Fibroblast of skin of scalp (primary cell): ENCODE measurements at places on chromosomes 2 and 18.

DNA sequence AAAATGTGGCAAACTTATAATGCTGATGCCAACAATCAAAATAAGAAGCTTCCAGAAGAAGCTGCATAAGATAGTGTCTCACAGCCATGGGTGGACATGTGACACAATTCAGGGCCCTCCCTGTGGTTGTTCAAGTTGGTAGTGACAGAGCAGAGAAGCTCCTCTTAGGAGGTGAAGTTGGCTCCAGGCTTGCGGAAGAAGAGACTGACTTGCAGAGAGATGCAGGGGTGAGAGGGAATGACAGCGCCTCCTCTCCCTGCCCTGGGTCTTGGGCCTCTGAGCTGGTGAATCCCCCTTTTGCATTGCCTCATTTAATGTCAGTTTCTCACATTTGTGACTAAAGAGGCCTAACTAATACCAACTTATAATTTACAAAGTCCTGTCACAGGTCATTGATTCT lies 23.0 kb upstream of the RHOB start:
- no peak for DNase-seq

- peak; percentile 87 for DNase-seq
Measured at GRCh38 chr2:44120428-44120827, 48.2 kb upstream of the PPM1B start.

- DNase-seq: peak; percentile 18
Measured at GRCh38 chr2:133937669-133938068, 316.2 kb upstream of the MGAT5 start.

DNA sequence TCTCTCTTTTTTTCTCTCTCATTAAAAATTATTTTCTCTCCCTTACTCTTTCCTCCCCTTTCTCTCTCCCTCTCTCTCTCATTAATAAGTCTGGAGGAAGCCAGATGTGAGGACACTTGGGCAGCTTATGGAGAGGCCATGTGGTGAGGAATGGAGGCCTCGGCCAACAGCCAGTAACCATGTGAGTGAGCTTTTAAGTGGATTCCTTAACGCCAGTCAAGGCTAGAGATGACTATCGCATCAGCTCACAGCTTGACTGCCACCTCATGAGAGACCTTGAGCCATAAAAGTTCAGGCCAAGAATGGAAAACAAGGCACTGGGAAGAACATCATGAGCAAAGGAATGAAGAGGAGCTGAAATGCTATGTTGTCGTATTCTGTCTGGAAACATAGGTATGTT lies 39.1 kb downstream of the ETAA1 start:
- no peak for DNase-seq

DNA sequence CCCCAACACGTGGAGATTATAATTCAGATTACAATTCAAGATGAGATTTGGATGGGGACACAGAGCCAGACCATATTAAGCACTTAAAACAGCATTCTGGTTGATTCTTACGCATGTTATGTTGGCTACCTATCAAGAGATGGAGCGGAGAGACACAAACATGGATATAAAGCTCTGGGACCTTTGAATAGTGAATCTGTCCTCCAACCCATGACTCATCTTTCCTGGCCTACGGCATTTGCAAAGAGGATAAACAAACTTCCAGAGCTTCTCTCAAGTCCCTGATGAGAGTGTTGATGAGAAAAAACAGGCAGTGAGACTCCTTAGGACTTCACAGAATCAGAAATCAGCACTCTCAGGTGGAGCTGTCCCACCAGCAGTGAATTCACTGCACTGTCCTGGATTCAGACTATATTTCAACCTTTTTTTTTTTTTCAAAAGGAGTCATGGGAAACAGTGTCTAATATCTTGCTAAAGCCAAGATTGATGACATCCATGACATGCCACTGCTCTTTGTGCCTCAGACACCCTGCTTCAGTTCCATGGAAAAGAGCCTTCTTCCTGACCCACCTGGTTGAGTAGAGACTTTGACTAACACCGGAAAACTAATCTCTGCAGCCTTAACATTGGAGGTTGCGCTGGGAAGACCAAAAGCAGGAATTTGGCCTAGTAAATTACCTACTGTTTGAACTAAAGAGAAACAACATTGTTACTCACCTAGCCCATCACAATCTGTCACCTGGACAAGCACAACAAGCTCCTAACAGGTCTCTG lies 62.1 kb upstream of the NPAS2 start:
- peak; percentile 82 for DNase-seq

GRCh38 chr2:227428731-227429285 lies 41.1 kb upstream of the SCYGR1 start:
- peak; percentile 19 for DNase-seq
